ENCODE measurements at places on chromosomes 1 and 21.

DNA sequence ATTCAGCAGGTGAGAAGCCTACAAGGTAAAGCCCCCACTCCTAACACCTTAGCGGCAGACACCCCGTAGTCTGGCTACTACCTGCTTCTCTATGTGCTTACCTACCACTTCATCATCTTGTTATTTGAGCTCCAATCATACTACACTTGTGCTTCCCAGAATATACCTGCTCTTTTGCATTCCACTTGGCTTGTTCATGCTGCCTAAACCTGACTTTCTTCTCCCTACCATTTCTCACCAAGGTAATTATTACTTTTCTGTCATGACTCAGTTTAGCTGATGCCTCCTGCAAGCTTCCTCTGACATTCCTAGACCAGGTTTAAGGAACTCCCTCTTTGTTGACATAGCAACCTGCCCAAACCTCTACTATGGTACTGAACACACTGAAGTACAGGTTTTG, 495.6 kb upstream of the C1orf87 start:
- DNase-seq, result no peak

- DNase-seq, result no peak
Measured at GRCh38 chr1:30837653-30838052, 70.9 kb downstream of the SDC3 start.

DNA sequence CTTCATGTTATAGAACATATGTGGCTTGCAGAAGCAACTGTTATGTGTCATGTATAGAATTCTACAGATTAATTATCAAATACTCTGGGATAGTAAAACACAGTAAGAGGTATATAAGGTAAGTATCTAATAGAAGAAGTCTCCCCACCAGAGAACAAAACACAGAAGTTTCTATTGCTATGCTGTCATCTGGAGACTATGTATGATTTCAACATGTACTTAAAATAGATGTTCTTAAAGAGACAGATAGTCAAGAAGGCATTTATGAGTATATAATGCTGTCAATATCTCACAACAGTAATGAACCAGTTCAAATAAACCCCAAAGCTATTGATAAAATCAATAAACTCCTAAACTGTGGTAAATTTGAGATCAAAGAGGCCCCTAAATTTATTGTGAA, 8.1 kb upstream of the ADCY10 start:
- peak; percentile 37 for DNase-seq

DNA sequence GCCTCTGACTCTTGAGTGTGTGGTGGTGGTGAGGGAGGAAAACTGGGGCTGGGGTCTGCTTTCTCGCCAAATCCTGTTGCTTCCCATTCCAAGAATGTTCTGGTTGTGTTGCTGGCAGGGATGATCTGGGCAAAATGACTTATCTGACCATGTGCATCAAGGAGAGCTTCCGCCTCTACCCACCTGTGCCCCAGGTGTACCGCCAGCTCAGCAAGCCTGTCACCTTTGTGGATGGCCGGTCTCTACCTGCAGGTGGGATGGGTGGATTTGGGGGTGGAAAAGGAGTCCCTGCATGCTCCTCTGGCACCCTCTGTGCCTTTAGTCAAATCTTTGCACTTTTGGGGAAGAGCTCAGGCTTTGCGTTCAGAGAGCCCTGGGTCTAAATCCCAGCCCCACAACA, 18.1 kb downstream of the CYP4B1 start:
- peak; percentile 4 for DNase-seq

GRCh38 chr1:16326833-16327404, 25.4 kb downstream of the FBXO42 start:
- no peak for DNase-seq

DNA sequence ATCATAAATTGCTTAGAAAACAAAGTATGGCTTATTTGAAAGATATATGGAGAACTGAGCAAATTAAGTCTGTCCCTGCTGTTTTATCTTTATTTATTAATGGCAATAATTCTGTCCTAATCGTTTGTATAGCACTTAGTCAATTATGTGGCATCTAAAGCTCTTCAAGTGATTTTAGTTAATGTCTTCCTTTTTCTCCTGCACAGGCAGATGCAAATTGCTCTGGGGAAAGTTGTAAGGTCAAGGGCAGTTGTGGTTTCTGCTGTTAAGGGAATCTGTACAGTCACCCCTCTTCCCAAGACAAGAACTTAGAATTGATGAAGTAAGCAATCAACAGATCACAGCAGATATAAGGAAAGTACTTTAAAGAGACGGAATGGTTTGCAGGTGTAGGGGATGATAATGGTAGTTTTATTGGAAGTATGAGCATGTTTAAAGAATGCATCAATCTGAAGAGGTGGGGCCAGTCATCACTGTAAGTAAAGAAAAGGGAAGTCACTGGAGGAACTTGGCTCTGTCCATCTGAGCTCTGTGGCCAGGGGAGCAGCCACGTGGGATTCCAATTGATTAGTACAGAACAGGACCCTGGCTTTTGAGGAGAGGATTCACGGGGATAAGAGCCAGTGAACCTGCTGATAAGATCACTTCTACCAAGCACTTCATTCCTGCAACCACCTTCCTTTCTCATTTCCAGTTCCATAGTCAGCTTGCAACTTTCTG, 116.0 kb upstream of the KCNJ6 start:
- DNase-seq, result no peak

GRCh38 chr1:42145389-42145716, 7.9 kb upstream of the GUCA2B start:
- no peak for DNase-seq

- DNase-seq, result no peak
Measured at GRCh38 chr1:176838276-176838995, 326.1 kb downstream of the ASTN1 start.

DNA sequence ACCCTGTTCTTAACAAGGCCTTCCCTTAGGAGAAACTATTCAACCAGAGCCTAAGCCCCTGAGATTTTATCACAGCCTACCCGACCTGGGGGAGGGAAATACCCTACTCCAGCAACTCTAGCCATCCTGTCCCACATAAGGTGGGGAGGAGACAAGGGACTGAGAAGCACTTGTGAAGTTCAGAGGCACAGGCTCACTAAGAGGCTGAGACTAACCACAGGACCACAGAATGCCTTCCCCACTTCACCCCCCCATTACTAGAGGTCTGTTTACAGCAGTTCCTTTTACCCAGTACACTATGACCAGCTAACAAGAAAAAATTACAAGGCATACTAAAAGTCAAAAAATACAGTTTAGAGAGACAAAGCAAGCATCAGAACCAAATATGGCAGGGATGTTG, 86.8 kb downstream of the TEX35 start:
- no peak for DNase-seq
